ENCODE measurements at places on chromosomes 12 and 14. TPM values are rescaled to one million over a fixed set of nuclear protein-coding genes. Genes with fewer than 3 reads are reported as not detected.

DNA sequence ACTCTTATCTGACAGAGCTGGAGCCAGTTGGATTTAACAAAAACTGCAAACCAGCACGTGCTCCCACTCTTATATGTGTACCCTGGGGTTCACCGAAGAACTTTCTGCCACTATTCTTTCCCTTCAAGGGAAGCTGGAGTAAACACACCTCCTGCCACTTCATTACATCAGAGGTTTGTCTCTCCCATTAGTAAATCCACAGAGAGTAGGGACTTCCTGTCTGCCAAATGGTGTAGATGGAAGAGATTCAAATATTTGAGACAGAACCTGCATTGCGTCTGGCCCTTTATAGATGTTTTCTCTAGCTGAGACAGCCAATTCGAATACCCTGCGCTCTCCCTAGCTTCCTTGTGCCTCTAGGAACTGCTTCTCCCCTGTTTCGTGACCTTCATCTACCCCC is 29.1 kb upstream of the AEBP2 start:
- H3K4me1 ChIP-seq: peaks cover 23% of the 10 kb centered on the region
- H3K27me3 ChIP-seq: peaks cover 1% of the 10 kb centered on the region
- peak overlapping the region; percentile 55 for H3K27ac ChIP-seq
- no peak for DNase-seq

TTC6 gene
- total RNA-seq: 8.5 TPM

KLHL33 gene
- 0.08 TPM for total RNA-seq

TEX52 gene
- not detected for total RNA-seq

DNA sequence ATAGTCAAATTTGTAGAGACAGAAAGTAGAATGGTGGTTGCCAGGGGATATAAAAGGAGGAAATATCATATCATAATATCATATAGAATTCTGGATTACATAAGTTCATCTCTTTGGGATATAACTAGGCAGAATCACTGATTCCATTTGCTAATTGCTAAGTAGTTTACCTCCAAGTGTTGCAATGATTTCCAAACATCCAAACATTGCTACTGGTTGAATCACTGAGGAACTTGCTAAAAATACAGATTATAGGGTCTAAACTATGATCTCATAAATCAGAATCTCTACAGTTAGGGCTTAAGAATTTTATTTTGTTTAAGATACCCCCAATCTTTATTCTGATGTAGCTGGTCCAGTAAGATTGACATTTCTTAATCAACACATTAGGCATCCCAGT is 16.1 kb upstream of the TAS2R42 start:
- no peak overlapping the region for H3K4me3 ChIP-seq
- no peak overlapping the region for H3K27ac ChIP-seq
- no peaks in the 10 kb centered on the region for H3K36me3 ChIP-seq
- peaks cover 1% of the 10 kb centered on the region for H3K27me3 ChIP-seq

DNA sequence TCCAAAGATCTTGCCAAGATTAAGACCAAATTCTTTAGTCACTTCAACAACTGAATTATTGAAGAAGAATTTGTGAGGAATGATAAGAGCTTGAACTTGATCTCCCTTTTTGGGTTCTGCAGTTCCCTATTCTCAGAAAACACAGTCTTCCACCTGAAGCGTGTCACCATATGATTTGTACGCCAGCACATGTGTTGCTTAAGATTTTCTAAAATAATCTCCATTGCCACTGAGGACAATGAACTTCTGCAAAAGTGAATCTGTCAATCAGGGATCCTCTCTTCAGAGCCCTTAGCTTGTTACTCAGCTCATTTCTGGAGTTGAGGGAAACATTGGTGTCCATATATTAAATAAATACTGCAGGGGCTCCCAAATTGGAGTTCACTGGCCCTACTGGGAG is 4.2 kb upstream of the SPIC start:
- no peak overlapping the region for H3K27ac ChIP-seq
- no peak for DNase-seq
- H3K27me3 ChIP-seq: no peaks in the 10 kb centered on the region
- H3K4me1 ChIP-seq: no peaks in the 10 kb centered on the region
